ENCODE measurements at places on chromosomes 4 and X. TPM values are rescaled to one million over a fixed set of nuclear protein-coding genes. Genes with fewer than 3 reads are reported as not detected.

DNA sequence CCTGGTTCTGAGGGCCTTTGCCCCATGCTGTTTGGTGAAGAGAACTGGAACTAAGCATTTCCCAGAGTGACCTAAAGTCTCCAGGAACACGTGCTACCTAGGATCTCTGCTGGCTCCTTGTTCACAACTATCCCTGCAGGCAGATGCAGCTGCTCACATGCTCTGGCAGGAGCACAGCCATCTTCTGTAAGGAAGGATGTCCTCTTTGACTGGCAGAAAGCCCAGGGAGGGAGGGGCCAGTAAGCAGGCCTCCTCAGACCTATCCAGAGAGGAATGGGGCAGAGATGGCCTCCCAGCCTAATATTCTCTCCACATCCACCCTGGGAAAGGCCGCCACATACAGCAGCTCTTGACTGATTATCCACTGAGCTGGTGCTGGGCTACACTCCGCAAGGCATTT is 142.8 kb upstream of the EOLA2 start:
- DNase-seq, result no peak

Gene DDX60
- 8.7 TPM for total RNA-seq

DNA sequence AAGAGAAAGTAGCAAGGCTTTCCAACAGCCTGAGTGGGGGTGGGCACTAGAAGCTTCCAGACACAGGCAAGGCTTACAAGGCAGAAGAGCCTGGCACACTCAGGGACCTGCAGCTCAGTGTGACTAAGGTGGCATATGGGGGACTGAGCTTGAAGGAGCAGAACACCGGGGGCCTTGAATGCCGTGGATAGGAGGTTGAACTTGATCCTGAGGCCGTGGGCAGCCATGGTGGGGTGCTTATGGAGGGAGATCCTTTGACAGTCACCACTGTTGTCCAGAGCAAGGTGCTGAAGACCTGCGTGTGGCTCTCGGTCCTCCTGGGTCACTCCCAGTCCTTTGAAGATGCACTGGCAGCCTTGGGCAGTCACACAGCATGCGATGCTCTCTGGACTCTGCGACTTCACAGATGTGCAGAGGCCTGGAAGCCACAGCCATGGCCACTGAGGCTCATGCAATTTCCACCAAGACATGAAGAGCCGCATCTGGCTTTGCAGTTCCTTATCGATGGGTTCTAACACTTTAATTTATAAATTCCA is 18.3 kb downstream of the C4orf50 start:
- DNase-seq, result no peak

Gene DRP2
- total RNA-seq, result 0.14 TPM

DNA sequence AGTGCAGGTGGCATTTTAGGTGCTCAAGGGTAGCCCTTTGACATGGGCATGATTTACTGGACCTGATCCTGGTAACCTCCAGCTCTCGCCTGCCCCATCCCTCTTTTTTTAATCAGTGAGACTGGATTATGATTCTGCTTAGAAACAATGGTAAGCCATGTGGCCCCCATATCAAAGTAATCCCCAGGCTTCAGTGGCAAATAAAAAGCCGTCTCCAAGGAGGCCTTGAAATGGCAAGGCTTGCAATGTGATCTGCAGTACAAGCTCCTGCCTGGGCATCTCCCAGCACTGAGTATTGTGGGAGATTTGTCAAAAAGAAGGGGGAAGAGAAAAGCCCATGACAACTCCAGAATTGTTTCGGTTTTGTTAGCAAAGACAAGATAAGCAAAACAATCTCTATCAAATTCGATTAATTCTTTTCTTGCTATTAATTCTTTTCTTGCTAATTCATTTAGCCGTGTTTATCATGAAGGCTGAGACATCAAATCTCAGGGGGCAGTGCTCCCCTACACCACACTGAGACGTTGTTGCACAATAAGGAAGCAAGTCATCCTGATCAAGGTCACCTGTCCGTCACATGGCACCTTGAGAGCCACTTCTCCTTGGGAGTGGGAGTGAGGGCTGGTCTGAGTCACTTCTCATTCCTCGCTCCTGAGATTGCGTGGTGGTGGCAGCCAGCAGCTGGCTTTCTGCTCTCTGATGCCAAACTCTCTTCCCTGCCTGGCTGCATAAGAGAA is 312.7 kb upstream of the GATB start:
- no peak for DNase-seq

- DNase-seq, result no peak
These were observed 41.1 kb upstream of the HS3ST1 start for GRCh38 chr4:11469650-11470437.

DNA sequence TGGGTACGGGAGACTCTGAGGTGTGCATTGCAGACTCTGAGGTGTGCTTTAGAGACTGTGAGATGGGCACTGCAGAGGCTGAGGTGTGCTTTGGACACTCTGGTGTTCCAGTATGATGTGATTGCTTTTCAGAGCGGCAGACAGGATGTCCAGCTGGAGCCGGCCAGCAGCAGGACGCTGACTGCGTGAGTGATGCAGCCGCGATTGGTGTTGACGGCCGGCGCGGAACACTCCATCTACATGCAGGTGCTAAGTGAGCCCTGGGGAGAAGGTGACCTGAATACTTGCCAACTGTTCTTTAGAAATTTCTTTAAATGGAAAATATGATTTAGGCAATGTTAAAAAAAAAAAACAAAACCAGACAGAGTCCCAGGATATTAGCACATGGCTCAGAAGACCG is 103.1 kb upstream of the PPP2R3B start:
- DNase-seq, result no peak

- DNase-seq, result no peak
These were observed 108.1 kb downstream of the MGST2 start for GRCh38 chr4:139773560-139774318.

DNA sequence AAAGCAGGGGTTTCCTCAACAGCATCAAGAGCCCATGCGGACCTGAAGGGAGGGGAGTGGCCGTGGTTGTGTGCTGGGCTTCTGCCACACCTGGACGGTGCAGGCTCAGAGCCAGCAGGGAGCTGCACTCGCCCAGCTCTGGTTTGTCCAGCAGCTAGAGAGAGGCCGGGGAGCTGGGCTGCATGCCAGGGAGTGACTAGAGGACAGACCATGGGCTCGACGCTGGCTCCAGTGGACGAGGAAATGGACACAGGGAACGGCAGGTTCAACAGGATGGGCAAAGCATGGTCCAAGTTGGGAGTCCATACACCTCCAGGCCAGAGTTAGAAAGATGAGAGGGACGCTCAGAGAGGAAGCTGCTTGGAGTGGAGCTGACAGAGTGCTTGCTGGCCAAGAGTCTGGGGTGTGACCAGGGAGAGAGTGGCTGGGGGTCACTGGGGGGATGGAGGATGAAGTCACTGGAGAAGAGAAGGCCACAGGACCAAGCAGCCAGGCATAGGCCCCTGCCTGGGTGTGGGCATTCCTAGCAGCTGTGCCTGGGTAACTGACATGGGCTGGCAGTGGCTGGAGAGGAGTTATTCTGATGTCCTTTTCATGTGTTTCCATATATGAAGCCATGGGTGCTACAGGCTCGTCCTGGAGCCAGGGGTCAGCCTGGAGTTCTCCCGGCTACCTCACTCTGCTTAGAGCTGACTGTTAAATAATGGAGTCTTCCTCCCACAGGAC is 42.8 kb downstream of the HTT-AS start:
- DNase-seq, result no peak

Gene PRSS12
- 14.1 TPM for total RNA-seq

GRCh38 chrX:44203791-44204190 is 139.7 kb downstream of the EFHC2 start:
- no peak for DNase-seq

GRCh38 chr4:7607156-7607910 is 172.6 kb upstream of the PSAPL1 start:
- no peak for DNase-seq

GRCh38 chr4:66034671-66035070 is 364.4 kb upstream of the EPHA5 start:
- no peak for DNase-seq

Gene NSG1
- total RNA-seq, result 71.9 TPM

- DNase-seq, result no peak
These were observed 10.2 kb downstream of the HNRNPH2 start for GRCh38 chrX:101417981-101418841.

GRCh38 chr4:2402048-2402842 is 16.2 kb downstream of the ZFYVE28 start:
- DNase-seq, result no peak

Gene DRD5
- not detected for total RNA-seq

Gene IQCM
- total RNA-seq, result not detected

Gene MRPS18C
- 47.8 TPM for total RNA-seq

GRCh38 chr4:5821665-5822358 is 71.1 kb downstream of the CRMP1 start:
- DNase-seq, result no peak

- DNase-seq, result no peak
These were observed 282.4 kb upstream of the GPC4 start for GRCh38 chrX:133697656-133698055.

Gene RPS3A
- 2,778 TPM for total RNA-seq

DNA sequence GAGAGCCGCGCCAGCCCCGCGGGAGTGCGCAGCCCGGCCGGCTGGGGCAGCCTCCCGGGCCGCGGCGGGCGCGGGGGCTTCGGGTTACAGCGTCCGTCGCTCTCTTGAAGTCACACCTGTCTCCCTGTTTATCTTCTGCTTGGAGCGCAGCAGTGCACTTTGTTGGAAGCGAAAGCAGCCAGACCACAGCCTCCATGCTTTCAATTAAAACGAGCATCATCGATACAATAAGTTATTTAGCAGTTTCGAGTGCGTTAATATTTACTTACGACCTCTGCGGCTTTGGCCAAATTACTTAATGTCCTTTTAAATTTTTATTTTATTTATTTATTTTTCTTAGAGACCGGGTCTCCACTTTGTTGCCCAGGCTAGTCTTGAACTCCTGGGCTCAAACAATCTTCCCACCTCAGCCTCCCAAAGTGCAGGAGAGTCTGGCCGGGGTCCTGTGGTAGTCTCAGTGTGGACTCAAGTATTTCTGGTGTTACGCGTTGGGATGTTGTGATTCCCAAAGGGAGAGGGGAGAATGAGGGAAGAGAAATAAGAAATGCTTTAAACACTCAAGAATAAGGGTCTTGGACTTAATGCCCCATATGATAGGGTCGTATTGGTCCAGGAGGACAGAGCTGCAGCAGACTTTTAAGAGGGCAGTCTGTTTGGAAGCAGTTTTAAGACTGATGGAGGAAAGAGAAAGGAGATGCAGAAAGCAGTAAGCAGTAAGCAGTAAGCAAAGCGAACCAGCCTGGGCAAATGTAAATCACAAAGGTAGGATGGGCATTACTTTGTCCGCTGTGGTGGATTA is 504 bp upstream of the PDLIM3 start:
- DNase-seq, result no peak

GRCh38 chrX:31969714-31970113 is 897.9 kb upstream of the FTHL17 start:
- DNase-seq, result no peak

Gene ARAF
- total RNA-seq, result 56.2 TPM

GRCh38 chr4:25888781-25889180 is 25.2 kb upstream of the SMIM20 start:
- no peak for DNase-seq

DNA sequence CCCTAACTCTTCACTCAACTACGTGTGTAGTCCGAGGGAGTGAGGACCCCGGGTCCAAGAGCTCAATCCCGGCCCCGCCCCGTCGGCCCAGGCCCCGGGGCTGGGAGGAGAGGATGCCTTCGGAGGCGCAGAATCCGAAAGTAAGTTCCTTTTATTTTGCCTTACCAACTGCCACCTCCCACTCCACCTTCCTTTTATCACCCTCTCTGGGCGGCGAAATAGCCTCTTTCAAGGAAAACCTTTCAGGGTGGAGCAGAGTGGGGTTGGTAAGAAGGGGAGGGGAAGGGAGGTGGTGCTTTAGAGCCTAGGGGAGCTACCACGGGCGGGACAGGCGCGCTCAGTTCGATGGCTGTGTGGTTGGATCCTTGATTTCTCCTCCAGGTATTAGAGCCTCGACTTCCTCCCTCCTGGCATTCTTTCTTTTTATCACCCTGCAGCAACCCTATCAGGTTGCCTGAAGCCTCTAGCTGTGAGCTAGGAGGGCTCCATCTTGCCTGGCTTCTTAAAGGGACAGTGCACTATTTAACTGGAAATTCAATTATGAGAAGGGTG is 191.2 kb downstream of the RRAGB start:
- DNase-seq, result no peak

- no peak for DNase-seq
These were observed 284.3 kb downstream of the SLC7A11 start for GRCh38 chr4:137957806-137958205.

- no peak for DNase-seq
These were observed 110.6 kb upstream of the C1QTNF7 start for GRCh38 chr4:15317246-15317645.

- no peak for DNase-seq
These were observed 32.8 kb downstream of the FAM149A start for GRCh38 chr4:186137196-186137794.

DNA sequence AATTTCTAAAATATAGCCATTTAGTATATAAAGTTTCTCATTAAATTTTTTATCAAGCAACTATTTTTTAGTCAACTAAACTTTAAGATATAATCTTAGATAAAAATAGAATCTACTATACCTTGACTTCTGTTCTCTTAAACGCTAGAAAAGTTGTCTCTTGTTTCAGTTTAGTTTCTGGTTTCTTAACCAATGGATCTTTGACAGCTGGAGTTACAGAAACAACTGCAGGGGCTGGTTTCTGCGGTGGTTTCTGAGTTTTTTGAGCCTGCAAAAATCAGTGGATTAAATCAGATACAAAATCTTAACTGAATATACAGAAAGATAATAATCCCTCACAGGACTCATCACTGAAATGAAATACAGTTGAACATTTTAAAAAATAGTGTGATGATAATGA is 21.9 kb downstream of the INTS12 start:
- no peak for DNase-seq
